ENCODE measurements at places on chromosomes 5 and 9.

DNA sequence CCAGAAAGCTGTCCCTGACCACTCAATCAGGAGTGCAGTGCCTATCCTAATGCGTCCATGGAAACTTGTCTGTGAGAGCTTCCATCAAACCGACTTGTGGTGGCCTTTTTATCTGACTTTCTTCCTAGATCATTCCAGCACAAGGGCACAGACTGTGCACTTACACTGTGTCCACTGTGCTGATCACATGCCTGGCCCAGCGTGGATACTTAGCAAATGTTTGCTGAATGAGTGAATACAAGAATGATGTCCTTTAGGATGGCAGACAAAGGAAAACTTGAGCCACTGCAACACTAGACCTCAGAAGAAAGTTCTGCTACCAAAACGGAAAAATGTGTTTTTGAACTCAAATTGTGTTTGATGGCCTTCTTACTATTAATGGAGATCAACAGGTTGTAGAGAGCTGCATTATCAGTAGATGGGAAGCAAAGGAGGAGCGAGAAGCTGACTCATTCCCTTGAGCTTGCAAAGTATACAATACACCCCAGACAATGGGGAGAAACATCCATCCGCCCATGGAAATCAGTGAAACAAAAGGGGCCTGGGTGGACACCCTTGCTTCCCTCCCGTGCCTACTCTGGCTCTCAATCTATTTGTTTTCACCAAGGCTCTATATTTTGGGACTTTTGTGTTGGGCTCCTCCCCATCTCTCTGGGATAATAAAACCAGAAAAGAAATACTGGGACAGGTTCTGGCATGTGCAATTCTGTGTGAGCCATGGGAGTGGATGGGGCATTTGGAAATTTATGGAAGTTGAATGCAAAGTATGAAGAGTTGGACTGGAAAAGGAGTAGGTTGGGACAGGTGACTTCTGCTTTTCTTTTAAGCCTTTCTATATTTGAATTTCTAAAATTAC, 76.2 kb upstream of the ZFAND5 start:
- DNase-seq: no peak

GRCh38 chr5:13212886-13213285, 731.6 kb downstream of the DNAH5 start:
- DNase-seq: no peak

GRCh38 chr5:32369542-32370155, 56.9 kb upstream of the MTMR12 start:
- no peak for DNase-seq

- DNase-seq: no peak
These were observed 58.6 kb downstream of the STARD4 start for GRCh38 chr5:111453747-111454146.

DNA sequence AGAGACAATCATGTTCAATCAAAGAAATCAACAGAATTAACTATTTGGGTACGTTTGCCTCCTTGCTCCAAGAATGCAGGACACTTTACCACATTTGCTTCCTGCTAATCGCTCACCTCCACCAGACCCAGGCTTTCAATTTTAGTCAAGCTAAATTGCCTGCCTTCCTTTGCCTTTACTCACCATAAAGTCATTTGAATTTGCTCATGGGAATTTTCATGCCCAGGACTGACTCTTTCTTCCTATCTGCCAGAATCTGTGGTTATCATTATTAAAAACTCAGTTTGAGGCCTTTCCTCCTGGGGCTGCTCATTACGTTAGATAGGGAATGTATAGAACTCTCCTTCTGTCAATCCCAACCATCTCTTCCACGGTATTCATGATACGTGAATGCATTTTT, 1935.3 kb upstream of the WWC1 start:
- DNase-seq: no peak

DNA sequence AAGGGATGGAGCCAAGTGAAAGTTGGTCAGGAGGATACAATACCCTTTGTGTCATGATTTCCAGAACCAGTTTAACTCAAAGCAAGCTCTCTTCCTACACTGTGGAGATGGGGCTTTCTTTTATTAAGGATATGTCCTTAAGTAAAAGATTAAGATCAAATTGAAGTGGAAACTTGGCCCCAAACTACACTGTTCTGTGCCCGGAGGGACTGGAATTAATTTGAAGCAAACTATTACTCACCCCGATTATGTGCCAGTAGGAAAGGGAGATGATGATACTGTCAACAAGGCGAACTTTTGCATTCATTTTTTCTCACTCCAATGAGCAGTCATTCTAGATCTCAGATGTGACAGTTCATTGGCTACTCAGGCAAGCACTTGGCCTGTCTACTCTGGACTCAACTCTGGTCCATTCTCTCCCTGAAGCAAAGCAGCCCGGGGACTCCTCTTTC, 186.7 kb downstream of the NTRK2 start:
- no peak for DNase-seq

GRCh38 chr5:102789469-102789868, 34.4 kb downstream of the PAM start:
- no peak for DNase-seq

DNA sequence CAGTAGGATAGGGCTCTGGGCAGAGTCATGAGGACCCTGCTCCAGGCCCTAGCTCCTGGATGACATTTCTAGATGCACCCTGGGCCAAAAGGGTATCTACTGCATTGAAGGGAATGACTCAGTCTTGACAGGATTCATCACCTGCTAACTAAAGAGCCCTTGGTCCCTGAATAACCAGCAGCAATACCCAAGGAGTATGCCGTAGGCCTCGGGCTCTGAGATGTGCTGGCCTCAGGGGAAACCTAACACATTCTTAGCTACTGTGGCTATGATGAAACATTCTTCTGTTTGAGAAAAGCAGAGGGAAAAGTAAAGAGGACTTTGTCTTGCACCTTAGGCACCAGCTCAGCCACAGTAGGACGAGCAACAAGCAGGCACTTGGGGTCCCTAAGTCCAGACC, 89.5 kb upstream of the SLC1A1 start:
- no peak for DNase-seq
